ENCODE measurements at places on chromosomes 16 and 17.

GRCh38 chr17:2233441-2233947 lies 70.1 kb downstream of the SMG6 start:
- no peak for DNase-seq

- no peak for DNase-seq
Observed at GRCh38 chr17:73211745-73212144, 18.9 kb downstream of the COG1 start.

- no peak for DNase-seq
Observed at GRCh38 chr16:57126411-57126810, 34.0 kb downstream of the CPNE2 start.

GRCh38 chr17:48596000-48596734 lies 2.6 kb upstream of the HOXB5 start:
- no peak for DNase-seq

GRCh38 chr17:47990962-47991731 lies 20.2 kb downstream of the CDK5RAP3 start:
- no peak for DNase-seq

GRCh38 chr16:29644973-29645693 lies 17.9 kb upstream of the SPN start:
- DNase-seq = no peak

GRCh38 chr16:68425498-68426346 lies 22.6 kb downstream of the SMPD3 start:
- DNase-seq = no peak

DNA sequence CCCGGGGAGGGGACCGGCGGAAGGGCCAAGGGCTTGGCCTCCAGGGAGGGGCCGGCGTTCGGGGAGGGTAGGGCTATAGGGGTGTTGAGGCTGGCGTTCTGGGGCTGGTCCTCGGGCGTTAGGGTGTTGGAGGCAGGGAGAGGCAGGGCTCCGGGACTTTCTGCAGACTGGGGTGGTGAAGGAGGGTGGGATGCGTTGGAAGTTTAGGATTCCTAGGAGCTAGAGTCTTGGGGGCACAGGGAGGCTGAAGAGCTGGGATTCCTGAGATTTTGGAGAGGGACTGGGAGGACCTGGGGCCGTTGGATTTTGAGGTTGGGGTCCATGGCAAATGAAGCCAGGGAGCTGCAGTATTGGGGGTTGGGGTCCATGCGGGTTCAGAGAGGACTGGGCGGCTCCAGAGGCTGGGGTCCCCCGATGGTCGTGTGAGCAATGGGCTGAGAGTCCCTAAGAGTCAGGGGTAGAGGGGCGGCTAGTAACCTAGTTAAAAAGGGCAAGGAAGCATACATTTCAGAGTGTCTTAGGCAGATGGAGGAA lies 740 bp downstream of the NFATC2IP start:
- DNase-seq = no peak

DNA sequence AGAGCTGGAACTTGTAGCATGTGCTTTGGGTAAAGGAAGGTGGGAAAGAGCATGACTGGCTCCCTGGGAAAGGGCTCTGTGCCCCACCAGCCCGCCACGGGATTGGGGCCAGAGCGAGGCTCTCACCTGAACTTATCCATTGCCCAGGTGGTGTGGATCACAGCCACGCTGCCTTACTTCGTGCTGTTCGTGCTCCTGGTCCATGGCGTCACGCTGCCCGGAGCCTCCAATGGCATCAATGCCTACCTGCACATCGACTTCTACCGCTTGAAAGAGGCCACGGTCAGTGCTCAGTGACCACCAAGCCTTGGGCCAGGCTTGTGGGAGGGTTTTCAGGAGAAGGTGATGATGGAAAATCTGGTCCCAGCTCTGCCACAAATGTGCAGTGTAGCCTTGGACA lies 36.0 kb downstream of the SLC6A2 start:
- DNase-seq = no peak

DNA sequence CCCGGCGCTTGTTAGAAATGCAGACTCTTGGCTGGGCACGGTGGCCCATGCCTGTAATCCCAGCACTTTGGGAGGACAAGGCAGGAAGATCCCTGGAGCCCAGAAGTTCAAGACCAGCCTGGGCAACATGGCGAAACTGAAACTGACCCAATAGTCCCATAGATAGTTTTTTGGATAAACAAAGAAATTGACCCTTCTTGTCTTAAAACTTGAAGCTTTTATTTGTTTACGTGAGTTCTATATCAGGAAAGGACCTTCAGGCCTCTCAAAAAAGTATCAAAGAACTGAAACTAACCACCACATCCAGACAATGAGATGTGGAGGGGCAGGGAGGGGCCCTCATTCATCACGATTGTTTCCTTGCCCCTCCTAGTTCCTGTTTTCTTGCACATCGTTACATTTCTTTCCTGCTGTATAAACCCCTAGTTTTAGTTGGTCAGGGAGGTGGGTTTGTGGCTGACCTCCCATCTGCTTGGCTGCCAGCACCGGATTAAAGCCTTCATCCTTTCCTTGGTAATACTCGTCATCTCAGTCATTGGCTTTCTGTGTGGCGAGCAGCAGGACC lies 29.9 kb upstream of the PRM1 start:
- no peak for DNase-seq

DNA sequence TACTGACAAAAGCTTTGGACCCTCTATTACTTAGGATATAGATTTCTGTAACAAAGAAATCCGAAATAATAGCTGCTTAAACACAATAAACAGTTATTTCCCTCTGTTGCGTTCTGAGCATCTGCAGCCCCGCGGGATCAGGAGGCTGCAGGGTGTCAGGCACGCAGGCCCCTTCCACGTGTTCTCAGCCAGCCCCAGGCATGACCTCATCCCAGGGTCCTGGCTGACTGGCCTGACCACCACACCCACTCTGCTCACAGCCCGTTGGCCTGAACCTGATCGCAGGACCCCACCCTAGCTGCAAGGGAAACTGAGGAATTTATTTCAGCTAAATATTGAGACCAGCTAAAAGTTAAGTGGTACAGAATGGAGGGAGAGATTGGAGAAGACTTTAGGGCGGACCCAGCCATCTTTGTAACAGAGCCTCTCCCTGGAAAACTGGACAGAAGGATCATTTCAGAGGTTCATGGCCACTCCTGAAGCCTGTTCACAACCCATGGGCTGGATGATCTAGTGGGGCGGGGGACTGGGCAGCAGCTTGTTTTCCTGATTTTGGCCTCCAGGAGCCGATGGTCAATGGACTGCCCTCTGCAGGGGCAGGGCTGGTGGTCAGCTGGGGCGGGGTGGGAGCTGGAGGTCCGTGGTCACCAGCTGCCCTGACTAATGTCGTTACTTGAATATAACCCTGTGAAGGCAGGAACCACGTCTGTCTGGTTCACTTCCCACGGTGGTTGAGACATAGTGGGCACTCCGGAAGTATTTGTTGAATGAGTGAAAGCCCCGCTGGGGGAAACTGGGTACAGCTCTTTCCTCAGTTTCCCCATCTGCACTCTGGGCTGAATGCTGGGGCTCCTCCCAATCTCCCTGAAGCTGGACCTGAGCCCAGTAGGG lies 10.9 kb downstream of the CETP start:
- no peak for DNase-seq

DNA sequence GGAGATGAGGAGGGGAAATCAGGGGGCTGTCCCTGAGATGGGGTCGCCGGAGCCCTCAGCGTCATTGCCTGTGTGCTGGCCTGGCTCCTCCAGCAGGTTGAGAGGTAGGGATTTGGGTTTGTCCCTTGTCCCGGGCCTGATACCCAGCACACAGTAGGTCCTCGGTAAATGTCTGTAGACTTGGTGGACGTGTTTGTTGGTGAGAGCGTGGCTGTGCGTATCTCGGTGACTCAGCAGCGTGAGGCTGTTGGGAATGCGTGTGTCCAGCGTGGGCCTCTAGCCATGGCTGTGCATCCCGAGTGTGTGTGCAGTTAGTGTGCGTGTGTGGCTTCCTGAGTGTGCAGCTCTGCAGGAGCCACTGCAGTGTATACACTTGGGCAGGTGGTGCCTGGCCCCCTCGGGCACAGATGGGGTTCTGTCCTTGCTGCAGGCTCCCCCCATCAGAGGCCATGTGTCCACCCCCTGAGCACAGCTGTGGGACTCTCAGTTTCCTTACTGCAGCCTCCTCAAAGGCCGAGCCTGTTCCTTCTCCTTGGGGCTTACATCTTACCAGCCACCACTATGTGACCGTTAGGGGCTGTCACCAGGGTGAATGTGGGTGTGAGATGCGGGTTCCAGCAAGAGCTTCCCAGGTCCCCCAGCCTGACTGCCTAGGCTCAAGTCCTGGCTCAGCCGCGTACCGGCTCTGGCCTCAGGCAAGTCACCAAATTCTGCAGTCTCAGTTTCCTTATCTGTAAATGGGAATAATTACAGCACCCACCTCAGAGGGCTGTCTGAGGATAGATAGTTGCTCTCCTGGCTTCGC lies 5.7 kb downstream of the NECAB2 start:
- no peak for DNase-seq

- DNase-seq = no peak
Observed at GRCh38 chr16:57282510-57283213, 1.8 kb downstream of the PLLP start.

DNA sequence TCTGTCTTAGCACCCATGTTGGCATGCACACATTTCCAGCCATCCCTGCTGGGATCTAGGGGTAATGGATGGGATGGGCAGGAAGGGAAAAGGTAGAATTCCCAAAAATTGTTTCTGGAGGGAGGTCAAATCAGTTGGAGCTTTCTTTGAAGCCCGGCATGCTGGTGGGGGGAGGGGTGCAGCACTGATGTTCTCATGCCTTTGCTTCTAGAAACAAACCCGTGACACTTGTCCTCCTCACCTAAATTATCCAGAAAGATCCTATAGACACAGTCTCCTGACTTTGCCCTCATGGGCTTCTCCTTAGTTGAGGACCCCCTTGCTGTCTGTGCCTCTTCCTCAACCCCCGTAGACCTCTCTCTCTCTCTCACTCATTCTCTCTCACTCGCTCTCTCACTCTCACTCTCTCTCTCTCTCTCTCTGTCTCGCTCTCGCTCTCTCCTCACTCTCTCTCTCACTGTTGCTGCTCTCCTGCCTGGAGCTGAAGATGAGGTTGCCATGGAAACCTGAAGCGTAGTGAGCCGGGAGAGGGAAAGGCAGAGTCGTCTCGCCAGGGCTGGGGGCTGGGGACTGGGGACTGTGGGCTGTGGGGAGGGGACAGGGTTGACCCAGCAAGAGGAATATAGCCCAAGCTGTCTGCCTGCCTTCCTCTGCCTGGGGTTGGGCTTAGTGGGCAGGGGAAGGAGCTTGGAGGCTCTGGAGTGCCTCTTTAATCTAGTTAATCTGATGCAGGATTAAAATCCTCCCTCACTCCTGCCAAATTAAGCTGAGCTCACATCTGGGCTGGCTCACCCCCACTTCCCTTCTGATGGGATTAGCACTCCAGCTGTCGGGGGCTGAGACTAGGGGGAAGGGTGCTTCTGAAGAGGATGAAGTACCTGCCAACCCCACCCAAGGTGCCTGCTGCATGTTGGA lies 16.1 kb downstream of the LASP1 start:
- no peak for DNase-seq

GRCh38 chr16:87178977-87179376 lies 138.2 kb downstream of the C16orf95 start:
- no peak for DNase-seq

DNA sequence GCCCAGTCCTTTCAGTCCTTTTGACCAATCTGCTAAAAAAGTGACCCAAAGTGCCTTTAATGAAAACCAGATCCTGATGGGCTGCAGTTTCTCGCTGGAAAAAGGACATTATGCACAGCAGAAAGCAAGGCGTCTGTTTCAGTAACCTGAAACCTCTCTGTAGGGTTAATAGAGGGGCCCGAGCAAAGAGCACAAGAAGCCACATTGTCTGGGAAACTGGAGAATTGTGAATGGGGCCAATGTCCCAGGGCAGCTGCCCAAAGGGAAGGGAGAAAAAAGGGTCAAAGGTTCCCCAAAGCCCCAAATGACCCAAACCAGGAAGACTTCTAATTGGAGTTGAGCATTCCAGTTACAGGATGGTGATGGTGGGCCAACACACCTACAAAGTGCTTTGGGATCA lies 3.0 kb downstream of the OTOA start:
- DNase-seq = no peak

GRCh38 chr17:75996665-75997590 lies 3.7 kb upstream of the CDK3 start:
- DNase-seq = no peak

DNA sequence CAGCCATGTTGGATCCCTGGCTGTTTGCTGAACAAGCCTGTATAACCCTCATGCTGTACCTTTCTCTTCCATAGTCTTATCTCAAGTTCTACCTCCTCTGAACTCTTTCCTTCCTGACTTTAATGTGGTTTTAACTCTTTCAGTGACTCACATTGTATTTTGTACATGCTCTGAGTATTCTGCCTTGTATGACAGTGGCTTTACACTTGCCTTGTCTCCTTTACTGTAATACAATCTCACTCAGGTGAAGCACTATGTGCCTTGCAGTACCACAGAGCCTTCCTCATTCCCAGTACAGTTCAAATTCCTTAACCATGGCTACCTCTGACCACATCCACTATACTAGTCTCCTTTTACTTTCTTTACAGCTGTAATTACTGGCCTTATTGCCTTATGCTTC lies 14.1 kb downstream of the PSMD11 start:
- DNase-seq = no peak

DNA sequence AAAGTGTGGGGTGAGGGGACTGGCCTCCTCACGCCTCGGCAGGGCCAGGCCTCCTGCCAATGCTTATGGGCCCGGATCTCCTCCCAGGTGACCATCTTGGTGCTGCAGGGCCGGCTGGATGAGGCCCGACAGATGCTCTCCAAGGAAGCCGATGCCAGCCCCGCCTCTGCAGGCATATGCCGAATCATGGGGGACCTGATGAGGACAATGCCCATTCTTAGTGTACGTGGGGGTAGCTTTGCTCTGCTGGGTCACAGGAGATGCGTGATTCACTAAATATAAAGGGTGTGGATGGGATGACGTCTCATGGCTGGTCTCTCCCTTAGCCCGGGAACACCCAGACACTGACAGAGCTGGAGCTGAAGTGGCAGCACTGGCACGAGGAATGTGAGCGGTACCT lies 19.5 kb downstream of the NUP85 start:
- DNase-seq = no peak

- DNase-seq = no peak
Observed at GRCh38 chr17:43766413-43767052, 7.9 kb upstream of the SOST start.

DNA sequence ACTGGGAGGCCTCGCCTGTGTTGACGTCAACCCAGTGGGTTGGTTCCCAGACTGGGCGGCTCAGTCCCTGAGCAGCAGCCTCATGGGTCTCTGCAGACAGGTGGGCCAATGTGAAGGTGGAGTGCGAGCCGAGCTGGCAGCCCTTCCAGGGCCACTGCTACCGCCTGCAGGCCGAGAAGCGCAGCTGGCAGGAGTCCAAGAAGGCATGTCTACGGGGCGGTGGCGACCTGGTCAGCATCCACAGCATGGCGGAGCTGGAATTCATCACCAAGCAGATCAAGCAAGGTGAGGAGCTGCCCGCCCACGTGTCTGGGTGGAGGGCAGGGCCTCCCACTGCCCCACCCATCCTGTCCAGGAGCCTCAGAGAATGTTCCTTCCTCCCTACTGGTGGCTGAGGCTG lies 44.1 kb downstream of the MRC2 start:
- DNase-seq = no peak
